ENCODE measurements at places on chromosomes 16 and 17. TPM values are rescaled to one million over a fixed set of nuclear protein-coding genes. Genes with fewer than 3 reads are reported as not detected.

MEOX1 gene
- total RNA-seq: 0.83 TPM

ABCA10 gene
- under 0.01 TPM for total RNA-seq

GPS1 gene
- 177 TPM for total RNA-seq

TNK1 gene
- total RNA-seq: under 0.01 TPM

OR1A1 gene
- total RNA-seq: not detected

KRTAP9-4 gene
- not detected for total RNA-seq

NPIPA8 gene
- 1.1 TPM for total RNA-seq

CLEC18B gene
- total RNA-seq: not detected

TP53TG3F gene
- not detected for total RNA-seq

ABI3 gene
- 1.1 TPM for total RNA-seq

SLC22A31 gene
- total RNA-seq: 0.56 TPM

CDH5 gene
- not detected for total RNA-seq

IL17C gene
- not detected for total RNA-seq

KRT14 gene
- total RNA-seq: not detected

EFCAB5 gene
- not detected for total RNA-seq

TBC1D3D gene
- not detected for total RNA-seq

USP6 gene
- total RNA-seq: not detected

CACNG5 gene
- total RNA-seq: not detected

BRD7 gene
- 29.9 TPM for total RNA-seq

ATXN2L gene
- 10.3 TPM for total RNA-seq

CCL16 gene
- not detected for total RNA-seq

CCDC47 gene
- total RNA-seq: 62.0 TPM

RNU2-1 gene
- not detected for total RNA-seq

CCL4 gene
- not detected for total RNA-seq

C17orf75 gene
- total RNA-seq: 18.3 TPM

IGFALS gene
- total RNA-seq: not detected

TRIM37 gene
- total RNA-seq: 24.9 TPM

MYH8 gene
- total RNA-seq: not detected

PIRT gene
- not detected for total RNA-seq

ALG1 gene
- 41.0 TPM for total RNA-seq

HOXB5 gene
- total RNA-seq: 0.54 TPM

GH2 gene
- total RNA-seq: not detected

KRTAP4-1 gene
- not detected for total RNA-seq

SNAI3 gene
- total RNA-seq: not detected

CRHR1 gene
- total RNA-seq: not detected

MPP3 gene
- total RNA-seq: 5.7 TPM

HOXB9 gene
- total RNA-seq: under 0.01 TPM

CD300A gene
- not detected for total RNA-seq

CACNG3 gene
- not detected for total RNA-seq

PLLP gene
- total RNA-seq: not detected

PABPN1L gene
- not detected for total RNA-seq

GLIS2 gene
- 0.56 TPM for total RNA-seq

RAB34 gene
- 351 TPM for total RNA-seq

SCGB1C2 gene
- not detected for total RNA-seq

EXOSC6 gene
- 11.1 TPM for total RNA-seq

DNASE1 gene
- total RNA-seq: 6.1 TPM

TBX6 gene
- total RNA-seq: not detected

FBXL19 gene
- total RNA-seq: 5.8 TPM

Measured in IMR-90 (cell line).